ENCODE measurements at places on chromosomes 6 and 20. TPM values are rescaled to one million over a fixed set of nuclear protein-coding genes. Genes with fewer than 3 reads are reported as not detected.

DNA sequence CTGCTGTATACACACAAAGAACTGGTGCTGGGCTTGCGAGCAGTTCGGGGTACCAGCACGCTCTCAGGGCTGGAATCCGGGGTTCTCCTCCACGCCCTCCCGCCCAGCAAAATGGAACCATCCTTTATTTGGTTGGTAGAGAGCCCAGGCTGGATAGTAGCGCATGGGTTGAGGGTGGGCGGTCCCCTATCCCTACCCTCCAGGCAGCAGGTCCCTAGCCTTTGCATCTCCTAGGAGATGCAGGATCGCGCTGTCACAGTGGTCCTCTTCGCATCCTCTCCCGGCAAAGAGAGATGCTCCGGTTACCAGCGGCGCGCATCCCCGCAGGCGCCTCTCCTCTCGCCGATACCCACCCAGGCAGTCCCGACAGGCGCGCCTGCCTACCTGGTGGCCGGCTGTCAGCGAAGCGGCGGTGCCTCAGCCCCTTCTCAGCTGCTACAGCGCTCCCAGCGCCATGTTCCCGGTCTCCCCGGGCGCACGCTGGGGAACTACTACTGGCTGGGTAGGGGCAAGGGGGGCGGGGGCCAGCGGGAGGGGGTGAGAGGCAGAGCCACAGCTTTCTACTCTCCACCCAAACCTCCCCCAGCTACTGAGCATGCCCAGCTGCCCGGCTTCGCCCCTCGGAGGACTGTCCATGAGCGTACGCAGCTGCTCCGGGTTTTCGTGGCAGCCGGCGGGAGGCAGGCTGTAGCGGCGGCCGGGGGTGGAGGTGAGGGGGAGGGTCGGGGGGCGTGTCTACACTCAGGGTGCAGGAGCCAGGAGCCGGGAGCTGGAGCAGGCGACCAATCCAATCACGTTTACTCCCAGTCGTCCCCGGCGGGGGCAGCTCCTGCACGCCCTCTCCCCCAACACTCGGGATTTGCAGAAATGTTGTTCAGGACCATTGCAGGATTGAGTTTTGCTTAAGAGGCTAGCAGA, at the start of gene PAK5:
TSS of gene PAK5 (minus strand) at position 699 of the 918 bp plus-strand sequence. CDS start 194,748 bp downstream, outside the sequence.
- H3K27me3 ChIP-seq: peaks cover 18% of the 10 kb centered on the region
- H3K4me1 ChIP-seq: no peaks in the 10 kb centered on the region
- no peak within 1 kb of the TSS for H3K4me3 ChIP-seq
- DNase-seq: no peak
- H3K27ac ChIP-seq: no peak within 1 kb of the TSS

DNA sequence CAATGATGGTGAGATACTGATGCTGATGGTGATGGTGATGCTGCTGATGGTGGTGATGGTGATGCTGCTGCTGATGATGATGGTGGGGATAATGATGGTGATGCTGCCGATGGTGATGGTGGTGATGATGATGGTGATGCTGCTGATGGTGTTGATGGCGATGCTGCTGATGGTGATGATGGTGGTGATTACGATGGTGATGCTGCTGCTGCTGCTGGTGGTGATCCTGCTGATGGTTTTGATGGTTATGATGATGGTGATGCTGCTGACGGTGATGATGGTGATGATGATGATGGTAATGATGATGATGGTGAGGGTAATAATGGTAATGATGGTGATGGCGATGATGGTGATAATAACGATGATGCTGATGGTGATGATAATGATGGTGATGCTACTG, 50.0 kb downstream of the ARHGAP40 start:
- peaks cover 16% of the 10 kb centered on the region for H3K27me3 ChIP-seq
- no peak overlapping the region for H3K27ac ChIP-seq
- H3K4me3 ChIP-seq: no peak overlapping the region
- DNase-seq: no peak
- H3K4me1 ChIP-seq: peaks cover 2% of the 10 kb centered on the region

DNA sequence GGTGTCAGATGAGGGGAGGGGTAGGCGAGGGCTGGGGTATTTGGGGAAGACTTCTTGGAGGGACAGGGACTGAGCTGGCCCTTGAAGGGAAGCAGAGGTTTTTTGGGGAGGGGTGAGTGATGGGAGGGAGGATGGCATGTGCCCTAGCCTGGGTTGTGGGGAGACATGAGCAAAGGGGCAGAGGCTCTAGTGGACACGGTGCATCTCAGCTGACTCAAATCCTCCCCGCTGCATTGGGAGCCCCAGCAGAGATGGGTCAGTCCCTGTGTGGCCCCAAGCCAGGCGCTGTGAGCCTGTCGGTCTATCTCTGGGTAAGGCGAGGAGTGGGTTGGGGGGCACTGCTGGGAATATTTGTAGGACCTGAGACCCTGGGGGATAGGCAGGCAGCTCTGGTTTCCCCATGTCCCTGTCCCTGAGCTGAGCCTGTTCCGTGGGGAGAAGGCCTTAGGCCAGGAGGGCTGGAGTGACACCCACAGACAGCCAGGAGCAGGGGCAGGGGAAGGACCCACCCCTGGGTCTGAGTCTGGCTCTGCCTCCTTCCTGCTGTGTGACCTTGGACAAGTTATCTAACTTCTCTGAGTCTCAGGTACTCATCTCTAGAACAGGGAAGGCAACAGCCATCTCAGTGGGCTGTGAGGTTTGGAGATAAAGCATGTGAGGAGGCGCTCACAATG, 36.0 kb downstream of the SPDEF start:
- no peaks in the 10 kb centered on the region for H3K4me1 ChIP-seq
- no peaks in the 10 kb centered on the region for H3K36me3 ChIP-seq
- H3K27ac ChIP-seq: no peak overlapping the region
- no peak for DNase-seq
- H3K4me3 ChIP-seq: no peak overlapping the region

GRCh38 chr20:46965477-46965876, 70.8 kb downstream of the EYA2 start:
- H3K27ac ChIP-seq: no peak overlapping the region

GRCh38 chr6:140320081-140321080, 945.9 kb upstream of the CITED2 start:
- no peak for DNase-seq
- H3K27ac ChIP-seq: no peak overlapping the region
- H3K27me3 ChIP-seq: no peaks in the 10 kb centered on the region
- H3K36me3 ChIP-seq: no peaks in the 10 kb centered on the region
- no peaks in the 10 kb centered on the region for H3K4me1 ChIP-seq

- peaks cover 29% of the 10 kb centered on the region for H3K27me3 ChIP-seq
- no peaks in the 10 kb centered on the region for H3K4me1 ChIP-seq
- no peaks in the 10 kb centered on the region for H3K36me3 ChIP-seq
- H3K27ac ChIP-seq: no peak overlapping the region
- no peak for DNase-seq
Measured at GRCh38 chr6:107535626-107536025, 45.7 kb downstream of the SOBP start.

DNA sequence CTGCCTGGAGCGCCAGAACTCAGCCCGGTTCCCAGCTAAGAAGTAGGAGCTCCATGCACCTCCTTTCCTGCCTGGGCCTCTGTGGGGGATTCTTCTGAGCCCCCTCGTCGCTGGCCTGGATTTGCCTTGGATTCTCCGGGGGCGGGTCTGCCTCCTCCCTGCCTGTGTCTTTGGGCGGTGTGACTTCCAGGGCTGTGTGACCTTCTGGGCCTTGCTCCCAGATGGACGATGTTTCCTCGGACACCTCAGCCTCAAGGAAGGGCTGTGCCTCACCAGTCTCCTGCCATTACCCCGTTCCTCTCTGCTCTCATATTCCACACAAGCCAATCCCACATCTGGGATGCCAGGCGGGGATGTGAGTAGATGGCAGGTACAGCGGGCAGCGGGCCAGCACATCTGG, 76.8 kb downstream of the ERMARD start:
- no peaks in the 10 kb centered on the region for H3K36me3 ChIP-seq
- no peak overlapping the region for H3K27ac ChIP-seq
- H3K4me1 ChIP-seq: no peaks in the 10 kb centered on the region
- H3K4me3 ChIP-seq: no peak overlapping the region
- DNase-seq: no peak

GRCh38 chr6:159760602-159761057, 1.2 kb upstream of the ACAT2 start:
- H3K36me3 ChIP-seq: peaks cover 50% of the 10 kb centered on the region
- H3K4me3 ChIP-seq: peak overlapping the region; percentile 85
- H3K27ac ChIP-seq: peak overlapping the region; percentile 94
- peaks cover 37% of the 10 kb centered on the region for H3K4me1 ChIP-seq
- no peaks in the 10 kb centered on the region for H3K27me3 ChIP-seq

- peaks cover 3% of the 10 kb centered on the region for H3K27me3 ChIP-seq
- H3K4me3 ChIP-seq: no peak overlapping the region
- H3K27ac ChIP-seq: no peak overlapping the region
- no peak for DNase-seq
- H3K36me3 ChIP-seq: no peaks in the 10 kb centered on the region
Measured at GRCh38 chr6:88008411-88008810, 39.2 kb upstream of the SPACA1 start.

DNA sequence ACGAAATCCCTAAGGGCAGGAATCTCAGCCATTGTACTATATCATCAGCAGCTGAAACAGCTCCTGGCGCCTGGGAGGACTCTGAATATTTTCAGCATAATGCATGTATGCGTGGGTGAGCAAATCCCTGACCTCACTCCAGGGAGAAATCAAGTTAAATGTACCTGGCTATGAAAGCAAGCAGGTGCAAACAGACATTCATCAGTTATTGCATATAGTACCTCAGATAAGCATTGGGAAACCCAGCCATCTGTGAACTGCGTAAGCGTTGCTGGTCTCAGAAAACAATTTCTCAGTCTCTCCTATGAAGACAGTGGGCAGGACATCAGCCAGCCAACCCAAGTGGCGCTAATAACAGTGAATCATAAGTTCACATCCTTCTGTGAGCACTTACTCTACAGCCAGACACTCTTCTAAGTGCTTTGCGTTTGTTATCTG, 622.6 kb downstream of the EPM2A start:
- no peaks in the 10 kb centered on the region for H3K4me1 ChIP-seq
- H3K27ac ChIP-seq: no peak overlapping the region
- no peak overlapping the region for H3K4me3 ChIP-seq
- no peak for DNase-seq

DNA sequence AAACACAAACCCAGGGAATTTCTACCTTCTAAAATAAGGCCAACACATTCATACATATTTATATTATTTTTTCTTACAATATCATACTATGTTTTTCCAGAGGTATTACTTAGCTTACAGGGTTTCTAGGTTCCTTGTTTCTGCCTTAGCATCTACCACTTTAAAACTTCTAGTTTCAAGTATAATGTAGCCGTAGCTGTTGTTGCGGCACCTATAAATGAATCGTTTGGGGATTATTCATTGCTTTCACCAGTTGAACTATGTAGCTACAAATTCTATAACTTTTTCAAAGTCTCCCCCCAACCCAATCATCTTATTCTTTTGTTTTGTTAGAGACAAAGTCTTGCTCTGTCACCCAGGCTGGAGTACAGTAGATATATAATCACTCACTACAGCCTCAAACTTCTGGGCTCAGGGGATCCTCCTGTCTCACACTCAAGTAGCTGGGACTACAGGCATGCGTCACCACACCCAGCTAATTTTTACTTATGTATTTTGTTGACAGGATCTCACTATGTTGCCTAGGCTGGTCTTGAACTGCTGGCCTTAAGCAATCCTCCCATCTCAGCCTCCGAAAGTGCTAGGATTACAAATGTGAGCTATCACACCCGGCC, 43.9 kb downstream of the TNFAIP3 start:
- DNase-seq: no peak
- H3K27me3 ChIP-seq: no peaks in the 10 kb centered on the region
- H3K36me3 ChIP-seq: peaks cover 3% of the 10 kb centered on the region
- H3K27ac ChIP-seq: no peak overlapping the region

RNF144B gene
- 1.7 TPM for total RNA-seq

GRCh38 chr20:22382742-22383141, 201.6 kb downstream of the FOXA2 start:
- no peak overlapping the region for H3K4me3 ChIP-seq
- peaks cover 1% of the 10 kb centered on the region for H3K4me1 ChIP-seq
- no peaks in the 10 kb centered on the region for H3K27me3 ChIP-seq
- DNase-seq: no peak

DNA sequence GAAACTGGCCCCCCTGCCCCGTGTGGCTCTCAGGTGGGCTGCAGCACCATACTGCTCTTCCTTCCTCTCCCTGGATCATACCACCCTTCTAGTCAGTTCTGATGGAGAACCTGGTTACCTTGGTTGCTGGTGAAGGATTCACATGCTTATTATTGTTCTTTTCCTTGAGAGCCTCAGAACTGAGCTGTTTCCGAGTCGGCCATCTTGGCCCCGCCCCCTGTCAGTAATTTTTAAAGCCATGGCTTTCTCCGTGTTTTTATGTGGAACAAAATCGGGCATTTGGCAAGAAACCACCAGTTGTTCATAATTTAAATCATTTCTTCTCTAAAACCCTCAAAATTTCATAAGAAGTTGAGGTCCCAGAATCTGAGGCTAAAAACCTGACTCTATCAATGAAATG, 493.8 kb downstream of the NKAIN2 start:
- H3K27ac ChIP-seq: no peak overlapping the region
- DNase-seq: no peak
- H3K4me1 ChIP-seq: no peaks in the 10 kb centered on the region
- H3K36me3 ChIP-seq: no peaks in the 10 kb centered on the region
- no peaks in the 10 kb centered on the region for H3K27me3 ChIP-seq
- no peak overlapping the region for H3K4me3 ChIP-seq

DNA sequence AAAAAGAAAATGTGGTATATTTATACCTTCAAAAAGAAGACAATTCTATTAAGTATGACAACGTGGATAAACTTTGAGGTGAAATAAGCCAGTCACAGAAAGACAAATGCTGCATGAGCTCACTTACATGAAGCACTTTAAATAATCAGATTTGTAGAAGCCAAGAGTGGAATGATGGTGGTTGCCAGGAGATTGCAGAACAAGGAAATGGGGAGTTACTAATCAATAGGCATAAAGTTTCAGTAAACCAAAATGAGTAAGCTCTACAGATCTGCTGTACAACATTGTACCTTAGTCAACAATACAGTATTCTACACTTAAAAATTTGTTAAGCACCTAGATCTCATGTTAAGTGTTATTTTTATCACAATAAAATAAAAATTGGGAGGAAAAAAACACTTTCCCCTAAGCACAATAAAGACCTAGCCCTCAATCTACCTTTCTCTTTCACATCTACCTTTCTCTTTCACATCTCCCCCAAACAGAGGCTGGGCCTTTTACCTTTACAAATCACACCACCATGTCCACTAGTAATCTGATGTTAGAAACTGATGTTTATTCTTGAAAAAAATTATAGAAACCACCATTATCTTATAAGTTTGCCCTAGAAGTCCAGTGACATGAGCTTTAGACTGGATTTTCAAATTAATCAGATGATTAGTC, 73.9 kb downstream of the PKIB start:
- H3K4me3 ChIP-seq: no peak overlapping the region
- H3K27ac ChIP-seq: no peak overlapping the region
- H3K36me3 ChIP-seq: no peaks in the 10 kb centered on the region
- H3K27me3 ChIP-seq: no peaks in the 10 kb centered on the region
- no peaks in the 10 kb centered on the region for H3K4me1 ChIP-seq
- no peak for DNase-seq

DNA sequence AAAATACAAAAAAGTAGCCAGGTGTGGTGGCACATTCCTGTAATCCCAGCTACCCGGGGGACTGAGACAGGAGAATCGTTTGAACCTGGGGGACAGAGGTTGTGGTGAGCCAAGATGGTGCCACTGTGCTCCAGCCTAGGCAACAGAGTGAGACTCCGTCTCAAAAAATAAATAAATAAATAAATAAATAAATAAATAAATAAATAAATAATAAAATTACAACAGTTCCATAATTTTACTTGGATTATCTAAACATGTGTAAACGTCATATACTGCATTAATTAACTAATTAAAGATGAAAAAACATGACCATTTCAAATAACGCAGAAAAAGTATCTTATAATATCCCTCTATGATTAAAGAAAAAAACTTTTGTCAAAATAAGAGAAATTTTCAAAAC, 65.8 kb downstream of the SAMD3 start:
- no peak for DNase-seq
- H3K4me1 ChIP-seq: peaks cover 1% of the 10 kb centered on the region
- peaks cover 45% of the 10 kb centered on the region for H3K36me3 ChIP-seq
- H3K4me3 ChIP-seq: no peak overlapping the region

All from activated CD4-positive, alpha-beta T cell treated with anti-CD3 and anti-CD28 coated beads, Interleukin-2, amount 10 ng/mL, durations not matched to agents 7 days and 5 days (primary cell).